ENCODE measurements at places on chromosomes 4 and X.

- no peak for DNase-seq
Measured at GRCh38 chr4:86019906-86020305, 339.9 kb downstream of the MAPK10 start.

DNA sequence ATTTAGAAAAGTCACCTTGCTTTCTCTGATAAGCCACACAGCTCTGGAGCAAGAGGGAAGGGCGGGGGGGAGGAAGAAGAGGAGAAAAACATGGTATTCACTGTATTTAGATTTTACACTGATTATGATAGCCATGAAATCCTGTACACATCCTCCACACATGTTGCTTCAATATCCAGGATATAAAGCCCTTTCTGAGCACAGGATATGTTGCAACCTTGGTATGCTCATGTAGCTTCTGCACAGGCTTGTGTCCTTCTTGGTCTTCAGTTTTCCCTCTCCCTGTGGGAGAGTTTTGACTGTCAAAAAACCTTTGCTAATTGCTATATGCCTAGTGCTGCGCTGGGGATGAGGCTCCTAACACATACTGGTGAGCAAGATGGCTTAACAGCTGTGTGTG, 61.9 kb upstream of the DAPP1 start:
- no peak for DNase-seq

DNA sequence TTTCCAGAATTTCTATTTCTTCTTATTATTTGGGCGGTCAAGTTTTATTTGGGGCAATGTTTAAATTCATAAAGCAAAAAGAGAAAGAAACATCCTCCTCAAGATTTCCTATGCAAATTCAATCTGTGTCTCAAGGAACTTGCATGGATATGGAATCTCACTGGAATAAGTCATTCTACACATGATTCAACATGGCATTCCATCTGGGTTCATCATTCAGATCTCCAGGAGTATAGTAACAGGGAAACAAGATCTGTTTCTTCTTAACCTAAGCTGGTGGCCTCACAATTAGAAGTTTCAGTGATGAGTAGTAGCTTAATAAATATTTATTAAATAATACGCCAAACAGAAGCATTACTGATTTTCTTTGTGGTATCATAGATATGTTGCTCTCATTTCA, 19.8 kb downstream of the KLHL34 start:
- DNase-seq: peak; percentile 30

GRCh38 chr4:141290771-141291170, 70.1 kb downstream of the ZNF330 start:
- no peak for DNase-seq

DNA sequence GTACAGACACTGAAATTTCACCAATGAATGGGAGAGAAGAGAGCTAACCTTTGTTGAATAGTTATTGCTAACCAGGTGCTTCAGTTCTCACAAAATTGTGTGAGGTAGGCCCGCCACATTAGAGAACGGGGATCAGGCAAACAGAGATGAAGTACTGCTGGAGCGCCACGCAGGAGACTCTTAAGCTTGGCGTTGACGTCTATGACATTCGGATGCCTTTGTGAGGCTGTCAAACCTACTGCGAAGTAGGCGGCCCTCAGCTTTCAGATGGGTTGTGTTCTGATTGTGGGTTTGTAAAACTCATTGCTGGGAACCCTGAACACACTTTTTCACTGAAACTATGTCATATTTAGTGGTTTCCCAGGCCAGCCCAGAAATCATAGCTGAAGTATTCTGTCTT, 173.6 kb downstream of the CBR4 start:
- DNase-seq: no peak

- no peak for DNase-seq
Measured at GRCh38 chrX:46777971-46778810, 19.3 kb upstream of the SLC9A7 start.

DNA sequence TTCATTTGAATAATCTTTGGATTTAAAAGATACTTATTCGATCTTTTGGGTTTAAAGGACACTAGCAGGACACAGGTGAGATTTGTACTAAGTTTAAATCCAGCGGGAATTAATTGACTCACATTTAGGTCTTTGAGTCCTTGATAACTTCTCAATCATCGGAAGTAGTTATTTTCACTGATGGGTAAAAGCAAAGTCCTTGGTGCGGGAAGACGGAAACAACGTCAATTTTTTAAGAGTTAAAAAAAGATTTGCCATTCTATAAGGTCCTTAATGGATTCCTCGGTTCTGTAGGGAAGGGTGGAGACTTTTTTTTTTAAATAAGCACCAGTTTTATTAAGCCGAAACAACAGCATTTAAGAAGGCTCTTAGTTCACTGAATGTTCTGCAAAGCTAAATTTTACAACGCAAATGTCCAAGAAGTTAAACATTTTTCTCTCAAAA, 2.9 kb downstream of the TMSB4X start:
- DNase-seq: no peak

DNA sequence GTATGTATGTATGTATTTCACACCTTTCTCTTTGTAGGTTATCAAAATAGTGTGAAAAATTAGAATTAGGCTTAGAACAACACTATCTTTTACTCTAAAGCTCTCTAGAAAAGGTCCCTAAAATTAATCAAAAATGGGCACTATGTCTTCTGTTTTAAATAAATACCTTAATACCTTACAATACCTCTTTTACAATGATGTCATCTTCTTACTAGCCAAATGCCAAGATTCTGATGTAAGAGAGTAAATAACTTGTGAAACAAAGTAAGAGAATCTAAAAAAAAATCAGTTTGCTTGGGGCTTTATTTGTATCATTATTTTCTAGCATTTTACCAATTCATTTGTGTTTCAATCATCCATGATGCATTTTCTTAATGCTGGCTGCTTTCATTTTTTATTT, 402.2 kb upstream of the MAGEB2 start:
- no peak for DNase-seq

- DNase-seq: no peak
Measured at GRCh38 chrX:47228550-47229270, 4.1 kb upstream of the USP11 start.
